Natural killer cell (primary cell): ENCODE measurements at places on chromosomes 3 and 15. TPM values are rescaled to one million over a fixed set of nuclear protein-coding genes. Genes with fewer than 3 reads are reported as not detected.

Gene HHLA2
- total RNA-seq: not detected

DNA sequence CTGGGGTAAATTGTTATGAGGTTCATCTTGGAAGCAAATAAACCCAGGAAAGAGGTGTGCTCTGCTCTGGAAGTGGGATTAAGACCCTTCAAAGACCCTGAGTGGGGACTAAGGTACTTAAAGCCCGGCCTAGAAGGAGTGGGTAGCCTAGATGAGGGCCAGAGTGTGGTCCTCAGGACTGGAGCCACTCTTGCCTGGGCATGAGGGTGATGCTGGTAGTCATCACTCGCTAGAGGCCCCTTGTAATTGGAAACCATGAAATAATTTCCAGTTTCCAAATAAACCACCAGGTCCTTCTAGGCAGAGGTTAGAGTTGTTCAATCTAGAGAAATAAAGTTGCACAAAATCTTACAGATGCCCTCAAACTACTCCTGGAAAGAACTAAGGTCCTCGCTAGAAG is 15.2 kb upstream of the LMCD1 start:
- no peak for DNase-seq

Gene NR2E3
- total RNA-seq: not detected

Gene CX3CR1
- total RNA-seq: 459 TPM

- DNase-seq: no peak
Observed at GRCh38 chr15:57969355-57969754, 96.2 kb downstream of the ALDH1A2 start.

GRCh38 chr15:68749793-68750192 is 70.9 kb downstream of the ANP32A start:
- no peak for DNase-seq

Gene TMEM41A
- total RNA-seq: 35.0 TPM

Gene CHST2
- 95.4 TPM for total RNA-seq

GRCh38 chr3:158471639-158472294 is 99.2 kb upstream of the MLF1 start:
- no peak for DNase-seq

Gene ARPIN
- 0.38 TPM for total RNA-seq

DNA sequence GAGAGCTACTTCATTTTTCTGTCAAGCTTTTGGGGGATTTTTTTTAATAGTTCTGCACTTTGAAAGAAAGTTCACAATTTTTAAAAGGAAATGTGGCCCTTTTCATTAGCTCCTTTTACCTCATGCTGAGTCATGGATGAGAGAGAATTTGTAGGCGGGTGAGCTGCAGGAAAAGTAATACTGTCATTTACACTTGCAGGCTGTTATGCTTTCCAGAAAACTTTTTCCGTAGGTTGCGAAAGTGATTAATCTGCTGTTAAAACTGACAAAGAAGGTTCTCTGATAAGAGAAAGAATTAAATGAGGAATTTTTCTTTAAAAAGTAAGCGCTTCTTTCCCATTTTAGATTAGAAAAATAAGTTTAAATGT is 430.2 kb downstream of the LPP start:
- no peak for DNase-seq

Gene SOX14
- not detected for total RNA-seq

Gene ITIH4
- total RNA-seq: 28.2 TPM
